ENCODE measurements at places on chromosomes 3 and 15.

DNA sequence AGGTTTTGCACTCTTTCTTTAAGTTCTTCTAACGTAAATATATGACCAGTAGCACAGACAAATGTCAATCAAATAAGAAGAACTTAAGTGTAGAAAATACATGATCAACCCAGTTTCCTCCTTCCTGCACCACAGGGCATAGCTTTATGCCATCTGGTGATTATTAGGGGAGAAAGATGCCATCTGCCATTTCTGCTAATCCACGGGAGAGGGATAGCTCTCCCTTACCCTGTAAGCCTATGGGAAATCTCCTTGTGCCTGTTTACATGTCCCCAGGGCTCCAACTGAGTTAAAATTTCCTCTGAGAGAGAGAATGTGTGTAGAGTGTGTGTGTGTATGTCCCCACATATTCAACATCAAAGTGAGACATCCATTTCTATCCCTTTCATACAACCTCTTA is 135.9 kb downstream of the RSL24D1 start:
- DNase-seq: no peak

DNA sequence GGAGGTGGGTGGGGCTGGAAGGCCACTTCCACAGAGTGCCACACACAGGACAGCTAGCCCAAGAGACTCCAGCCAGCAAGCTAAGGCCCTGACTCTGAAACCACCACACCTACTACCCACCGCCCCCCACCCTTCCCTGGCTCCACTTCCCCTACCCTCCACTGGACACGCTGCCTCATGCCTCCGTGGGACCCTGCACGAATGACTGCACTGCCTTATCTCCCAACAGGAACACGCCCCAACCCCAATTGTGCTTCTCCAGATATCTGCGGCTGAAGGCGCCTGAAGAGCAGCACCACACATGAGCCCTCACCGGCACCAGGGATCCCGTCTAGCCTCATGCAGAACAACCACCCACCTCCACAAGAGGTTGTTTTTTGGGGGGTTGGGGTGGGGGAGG is 2.7 kb downstream of the LINGO1 start:
- no peak for DNase-seq

- no peak for DNase-seq
These were observed 24.1 kb upstream of the MRPL3 start for GRCh38 chr3:131526801-131527347.

DNA sequence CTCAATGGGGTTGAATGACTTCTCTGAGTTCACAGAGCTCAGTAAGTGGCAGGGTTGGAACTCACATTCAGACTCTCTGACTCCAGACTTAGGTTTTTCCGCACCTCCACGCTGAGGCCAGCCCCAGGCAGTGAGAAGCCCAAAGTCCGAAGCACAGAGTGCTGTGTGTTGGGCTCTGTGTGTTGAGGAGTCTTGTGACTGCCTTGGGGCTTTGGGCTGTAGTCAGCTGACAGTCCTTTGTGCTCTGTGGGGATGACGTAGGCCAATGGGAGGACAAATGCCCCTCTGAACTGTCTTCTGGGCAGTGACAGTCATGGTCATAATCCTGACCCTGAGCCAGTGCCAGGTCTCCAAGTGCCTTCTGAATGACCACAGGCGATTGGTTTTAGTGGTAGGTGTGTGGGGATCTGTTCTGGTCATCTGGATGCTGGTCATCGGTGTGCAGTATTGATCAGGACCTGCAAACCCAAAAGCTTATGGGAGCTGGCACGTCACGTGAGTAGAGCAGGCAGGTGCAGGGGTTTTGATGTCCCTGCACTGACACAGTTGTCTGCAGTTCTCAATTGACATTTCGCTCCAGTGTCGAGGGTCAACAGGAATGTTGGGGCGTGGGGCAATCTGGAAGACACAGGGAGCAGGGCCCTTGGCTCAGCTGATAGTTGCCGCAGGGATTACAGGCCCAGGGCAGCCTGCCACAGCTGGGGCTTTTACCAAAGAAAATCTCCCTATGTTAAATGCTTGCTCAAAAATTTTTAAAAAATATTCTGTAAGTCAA is 45.3 kb downstream of the CAPN3 start:
- DNase-seq: no peak

DNA sequence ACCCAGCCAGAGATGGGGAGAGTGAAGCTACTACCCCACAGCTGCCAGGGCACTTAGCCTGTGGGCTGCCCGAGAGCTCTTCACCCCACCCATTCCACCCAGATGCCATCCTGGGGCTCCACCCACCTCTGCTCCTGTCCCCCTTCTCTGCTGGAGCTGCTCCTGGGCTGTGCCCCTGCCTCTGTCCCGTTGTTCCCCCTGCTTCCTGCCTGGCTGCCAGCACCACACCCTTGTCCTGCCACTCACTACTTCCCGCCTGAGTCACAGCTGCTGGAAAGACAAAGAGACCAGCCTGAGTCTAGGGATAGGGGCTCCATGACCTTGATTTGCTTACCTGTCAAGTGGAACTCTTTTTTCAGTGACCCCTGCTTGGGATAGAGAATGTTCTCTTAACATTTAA is 12.4 kb downstream of the GNAI2 start:
- no peak for DNase-seq

- peak; percentile 43 for DNase-seq
These were observed 47.2 kb upstream of the TEX55 start for GRCh38 chr3:119098619-119099222.

- DNase-seq: no peak
These were observed 2.1 kb downstream of the LDHAL6B start for GRCh38 chr15:59208613-59209249.

- DNase-seq: no peak
These were observed 116.2 kb upstream of the LRRFIP2 start for GRCh38 chr3:37290551-37290950.

- DNase-seq: no peak
These were observed 36.1 kb upstream of the SLC41A3 start for GRCh38 chr3:126119976-126120375.

DNA sequence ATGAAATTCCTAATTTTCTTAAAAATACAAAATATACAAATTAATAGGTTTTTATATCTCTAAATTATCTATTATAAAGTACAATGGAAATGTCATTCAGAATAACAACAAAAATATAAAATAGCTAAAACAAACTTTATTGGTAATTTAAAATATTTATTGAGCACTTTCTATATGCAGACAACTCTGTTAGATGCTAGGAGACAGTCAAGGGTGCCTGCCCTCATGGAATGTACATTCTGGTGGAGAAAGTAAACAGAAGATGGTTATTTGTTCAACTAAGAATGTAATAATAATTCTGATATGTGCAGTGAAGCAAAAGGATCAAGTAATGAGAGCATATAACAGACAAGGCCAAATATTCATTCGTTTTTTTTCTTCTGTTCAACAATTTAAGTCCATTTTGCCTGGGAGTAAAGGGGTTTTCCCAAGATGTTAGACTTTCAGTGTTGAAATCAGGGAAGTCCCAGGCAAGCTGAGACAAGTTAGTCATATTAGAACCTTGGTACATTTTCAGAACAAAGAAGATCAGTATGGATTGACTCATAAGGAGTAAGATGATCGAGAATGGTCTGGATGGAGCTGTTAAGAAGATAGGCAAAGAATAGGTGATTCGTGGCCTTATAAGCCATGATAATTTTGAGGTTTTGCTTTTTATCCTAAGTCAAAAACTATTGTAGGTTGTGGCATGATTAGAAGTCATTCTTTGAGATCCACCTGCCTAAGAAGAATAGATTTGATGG is 150.2 kb upstream of the MLF1 start:
- DNase-seq: no peak

- DNase-seq: no peak
These were observed 51.9 kb downstream of the SPSB4 start for GRCh38 chr3:141103067-141103466.

DNA sequence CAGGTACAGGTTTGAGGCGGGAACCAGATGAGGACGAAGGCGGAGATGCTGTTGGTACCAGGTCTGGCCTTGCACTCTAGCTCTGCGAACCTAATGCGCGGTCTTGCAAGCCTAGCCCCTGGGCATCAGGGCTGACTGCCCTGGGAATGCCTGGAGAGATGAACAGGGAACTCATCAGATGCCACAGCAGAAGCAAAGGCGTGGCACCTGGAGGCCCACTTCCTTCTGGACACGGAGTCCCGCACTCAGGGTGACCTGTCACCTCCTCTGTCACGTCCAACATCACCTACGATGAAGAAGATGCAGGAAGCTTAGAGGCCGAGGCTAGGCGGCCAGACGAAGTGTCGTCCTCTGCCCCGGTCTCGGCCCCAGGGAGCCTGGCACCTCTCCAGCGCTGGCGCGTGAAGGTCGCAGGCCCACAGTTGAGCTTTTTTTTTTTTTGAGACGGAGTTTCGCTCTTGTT is 9.4 kb downstream of the RPLP1 start:
- no peak for DNase-seq

- no peak for DNase-seq
These were observed 1.4 kb upstream of the CRABP1 start for GRCh38 chr15:78338781-78339180.

GRCh38 chr3:99845999-99846398 is 28.3 kb downstream of the CMSS1 start:
- DNase-seq: no peak

GRCh38 chr3:101849714-101850245 is 466 bp downstream of the NFKBIZ start:
- no peak for DNase-seq

DNA sequence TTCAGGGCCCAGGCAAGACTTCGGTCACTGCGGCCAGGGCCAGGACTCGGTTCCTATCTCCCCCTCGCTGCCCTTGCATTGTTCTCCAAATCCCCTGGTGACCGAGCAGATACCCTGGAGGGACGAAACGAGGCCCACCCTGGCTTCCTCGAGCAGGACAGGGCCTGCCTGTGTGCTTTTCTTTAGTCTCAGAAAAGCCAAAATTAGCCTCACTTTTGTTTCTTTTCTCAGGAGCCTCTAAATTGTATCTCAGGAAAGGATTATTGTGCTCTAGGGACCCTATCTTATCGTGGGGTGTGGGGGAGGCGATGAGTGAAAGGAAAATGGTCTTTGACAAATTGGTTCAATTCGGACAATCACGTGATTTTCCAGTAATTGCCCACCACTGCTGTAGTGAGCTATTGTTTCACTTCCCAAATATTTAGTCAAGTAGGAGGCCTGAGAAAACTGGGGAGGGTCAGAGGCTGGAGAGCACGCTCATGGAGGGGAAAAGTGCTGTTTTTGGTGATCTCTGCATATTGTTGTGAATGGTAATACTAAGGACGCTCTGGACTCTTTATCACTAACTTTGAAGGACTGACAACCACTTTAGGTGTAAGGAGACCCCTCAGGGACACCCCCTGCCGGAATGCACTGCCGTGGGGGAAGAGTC is 61.6 kb downstream of the TMEM44 start:
- no peak for DNase-seq

Data from KBM-7 (cell line).